Neural cell (in vitro differentiated cells): ENCODE measurements at places on chromosomes 11 and 22. TPM values are rescaled to one million over a fixed set of nuclear protein-coding genes. Genes with fewer than 3 reads are reported as not detected.

Gene OR52N4
- polyA plus RNA-seq, result not detected in 2 replicates

Gene KRTAP5-10
- 0.62 TPM in 1 of 2 replicates, not detected in the other for polyA plus RNA-seq

Gene KRTAP5-5
- not detected in 2 replicates for polyA plus RNA-seq

Gene ABCC8
- polyA plus RNA-seq, result 13.2 and 14.0 TPM in 2 replicates

Gene SLC1A2
- polyA plus RNA-seq, result 130 and 134 TPM in 2 replicates

Gene TMEM191C
- polyA plus RNA-seq, result 68.3 and 81.8 TPM in 2 replicates

Gene GPR83
- 0.37 and 0.74 TPM in 2 replicates for polyA plus RNA-seq

Gene ASPHD2
- polyA plus RNA-seq, result 16.7 and 18.7 TPM in 2 replicates

Gene GRAP2
- 0.30 TPM in 1 of 2 replicates, not detected in the other for polyA plus RNA-seq

Gene DKK3
- 43.6 and 48.4 TPM in 2 replicates for polyA plus RNA-seq

Gene CNIH2
- 47.9 and 54.5 TPM in 2 replicates for polyA plus RNA-seq

Gene TNNT3
- polyA plus RNA-seq, result not detected in 2 replicates

Gene SPA17
- 19.1 and 21.3 TPM in 2 replicates for polyA plus RNA-seq

Gene MMP11
- 9.3 and 12.2 TPM in 2 replicates for polyA plus RNA-seq

Gene SAA4
- 0.58 TPM in 1 of 2 replicates, not detected in the other for polyA plus RNA-seq

Gene CFAP300
- not detected in 2 replicates for polyA plus RNA-seq
